ENCODE measurements at places on chromosomes 12 and 14.

DNA sequence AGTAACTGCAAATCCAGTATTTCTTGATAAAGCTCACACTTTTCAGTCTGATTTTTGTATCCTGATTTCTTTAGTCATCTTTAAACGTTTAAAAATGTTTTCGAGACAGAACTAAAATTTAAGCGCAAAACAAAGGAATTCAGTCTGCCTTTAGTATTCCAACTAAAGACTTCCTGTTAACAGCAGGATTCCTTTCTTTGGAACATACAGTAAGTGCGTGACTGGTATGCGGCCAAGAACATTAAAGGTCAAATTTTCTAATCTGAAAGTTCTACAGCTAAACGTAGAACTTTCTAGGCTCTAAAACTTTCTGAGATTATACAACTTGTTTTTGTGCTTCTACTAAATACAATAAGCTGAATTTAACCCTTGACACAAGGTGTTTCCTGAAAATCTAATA lies 9.9 kb downstream of the SAV1 start:
- no peaks in the 10 kb centered on the region for H3K27me3 ChIP-seq
- H3K27ac ChIP-seq = no peak overlapping the region
- H3K4me3 ChIP-seq = peak overlapping the region; percentile 8

GRCh38 chr14:56810147-56810719 lies at the start of gene OTX2:
Gene OTX2 (minus strand): TSS chr14:56810479. CDS start chr14:56805456, 5,023 bp downstream.
- H3K4me1 ChIP-seq = peaks cover 26% of the 10 kb centered on the region
- H3K27ac ChIP-seq = no peak within 1 kb of the TSS
- no peak for DNase-seq
- peaks cover 23% of the 10 kb centered on the region for H3K27me3 ChIP-seq
- H3K4me3 ChIP-seq = no peak within 1 kb of the TSS
- no peaks in the 10 kb centered on the region for H3K36me3 ChIP-seq

GRCh38 chr14:101711041-101711856 lies 50.3 kb upstream of the PPP2R5C start:
- no peaks in the 10 kb centered on the region for H3K27me3 ChIP-seq
- H3K4me3 ChIP-seq = no peak overlapping the region
- DNase-seq = no peak
- peaks cover 17% of the 10 kb centered on the region for H3K4me1 ChIP-seq
- H3K36me3 ChIP-seq = no peaks in the 10 kb centered on the region

DNA sequence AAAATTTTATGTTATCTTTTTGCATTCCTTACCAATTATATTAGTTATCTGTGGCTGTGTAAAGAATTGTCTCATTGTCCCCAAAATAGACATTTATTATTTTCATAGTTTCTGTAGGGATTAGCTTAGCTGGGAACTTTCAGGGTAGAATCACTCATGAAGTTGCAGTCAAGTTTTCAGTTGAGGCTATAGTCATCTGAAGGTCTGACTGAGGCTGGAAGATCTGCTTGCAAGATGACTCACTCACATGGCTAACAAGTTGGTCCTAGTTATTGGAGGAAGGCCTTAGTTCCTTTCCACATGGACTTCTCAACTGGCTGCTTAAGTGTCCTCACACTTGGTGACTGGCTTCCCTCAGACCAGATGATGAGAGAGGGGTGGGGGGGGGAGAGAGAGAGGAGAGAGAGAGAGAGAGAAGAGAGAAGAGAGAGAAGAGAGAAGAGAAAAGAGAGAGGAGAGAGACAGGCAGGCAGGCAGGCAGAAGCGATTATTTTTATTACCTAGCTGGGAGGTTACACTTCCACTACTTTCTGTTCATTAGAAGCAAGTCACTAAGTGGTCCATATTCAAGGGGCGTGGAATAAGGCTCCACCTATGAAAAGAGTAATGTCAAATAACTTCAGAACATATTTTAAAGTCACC lies 6.4 kb downstream of the AP5M1 start:
- H3K27ac ChIP-seq = no peak overlapping the region
- no peaks in the 10 kb centered on the region for H3K27me3 ChIP-seq
- DNase-seq = no peak
- H3K36me3 ChIP-seq = peaks cover 2% of the 10 kb centered on the region
- H3K4me3 ChIP-seq = no peak overlapping the region
- H3K4me1 ChIP-seq = peaks cover 16% of the 10 kb centered on the region

- H3K27me3 ChIP-seq = no peaks in the 10 kb centered on the region
- DNase-seq = no peak
- H3K36me3 ChIP-seq = no peaks in the 10 kb centered on the region
- no peak overlapping the region for H3K4me3 ChIP-seq
- H3K27ac ChIP-seq = no peak overlapping the region
- no peaks in the 10 kb centered on the region for H3K4me1 ChIP-seq
These were observed 12.0 kb downstream of the DEPDC4 start for GRCh38 chr12:100254876-100255275.

- no peak overlapping the region for H3K4me3 ChIP-seq
- no peaks in the 10 kb centered on the region for H3K27me3 ChIP-seq
- H3K4me1 ChIP-seq = no peaks in the 10 kb centered on the region
These were observed 39.7 kb downstream of the TTC8 start for GRCh38 chr14:88864198-88864597.

DNA sequence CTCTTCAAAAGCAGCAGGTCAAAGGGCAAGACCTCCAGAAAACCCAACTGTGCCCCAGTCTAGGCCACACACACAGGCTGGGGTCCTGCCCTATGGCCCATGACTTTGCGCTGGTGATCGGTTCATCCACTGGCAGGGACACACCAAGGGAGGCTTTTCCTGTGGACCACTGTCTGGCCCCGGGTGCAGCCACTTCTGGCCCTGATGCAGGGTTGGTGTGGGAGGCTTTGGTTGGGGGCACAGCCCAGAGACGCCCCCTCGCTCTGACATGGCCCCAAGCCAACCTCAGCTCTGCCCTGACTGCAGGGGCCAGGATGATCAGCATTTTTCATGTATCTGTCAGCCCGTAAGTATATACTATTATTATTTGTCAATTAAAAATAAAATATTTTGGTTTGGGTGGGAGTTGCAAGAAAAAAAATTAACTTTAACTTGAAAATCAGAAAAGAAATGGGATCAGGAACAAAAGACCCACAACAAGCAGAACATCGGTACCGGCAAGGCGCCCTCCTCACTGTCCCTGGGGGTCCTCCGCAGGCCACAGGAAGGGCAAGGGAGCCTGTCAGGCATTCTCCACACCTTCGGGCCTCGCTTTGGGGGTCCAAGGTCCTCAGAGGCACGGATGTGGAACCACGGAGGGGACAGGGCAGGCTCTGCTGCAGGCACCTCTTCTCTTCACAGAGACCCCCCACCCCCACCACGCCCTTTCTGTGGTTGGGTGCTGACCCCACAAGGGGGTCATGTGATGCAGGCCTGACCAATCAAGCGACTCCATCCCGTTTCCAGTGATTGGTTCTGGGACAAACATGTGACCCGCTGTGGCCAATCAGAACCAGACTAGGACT lies 181.5 kb upstream of the SFSWAP start:
- no peak for DNase-seq
- H3K36me3 ChIP-seq = no peaks in the 10 kb centered on the region
- no peak overlapping the region for H3K27ac ChIP-seq
- H3K27me3 ChIP-seq = no peaks in the 10 kb centered on the region

DNA sequence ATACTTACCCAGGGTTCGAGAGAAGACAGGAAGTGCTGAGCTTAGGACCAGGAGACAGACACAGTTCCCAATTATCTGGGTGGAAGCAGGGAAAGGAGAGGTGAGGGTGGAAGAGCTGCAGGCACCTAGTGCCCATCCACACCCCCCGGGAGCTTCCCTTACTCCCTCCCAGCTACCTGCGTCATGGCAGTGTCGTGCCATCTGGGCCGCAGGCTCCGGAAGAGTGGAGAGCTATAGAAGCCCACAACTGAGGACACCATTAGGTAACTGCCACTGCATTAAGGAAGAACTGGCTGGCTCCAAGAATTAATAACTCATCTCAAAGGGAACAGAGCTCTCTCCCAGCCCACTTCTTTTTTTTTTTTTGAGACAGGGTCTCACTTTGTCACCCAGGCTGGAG lies 5.8 kb upstream of the DHH start:
- no peak overlapping the region for H3K4me3 ChIP-seq
- H3K36me3 ChIP-seq = peaks cover 81% of the 10 kb centered on the region
- H3K27me3 ChIP-seq = no peaks in the 10 kb centered on the region
- no peak overlapping the region for H3K27ac ChIP-seq

DNA sequence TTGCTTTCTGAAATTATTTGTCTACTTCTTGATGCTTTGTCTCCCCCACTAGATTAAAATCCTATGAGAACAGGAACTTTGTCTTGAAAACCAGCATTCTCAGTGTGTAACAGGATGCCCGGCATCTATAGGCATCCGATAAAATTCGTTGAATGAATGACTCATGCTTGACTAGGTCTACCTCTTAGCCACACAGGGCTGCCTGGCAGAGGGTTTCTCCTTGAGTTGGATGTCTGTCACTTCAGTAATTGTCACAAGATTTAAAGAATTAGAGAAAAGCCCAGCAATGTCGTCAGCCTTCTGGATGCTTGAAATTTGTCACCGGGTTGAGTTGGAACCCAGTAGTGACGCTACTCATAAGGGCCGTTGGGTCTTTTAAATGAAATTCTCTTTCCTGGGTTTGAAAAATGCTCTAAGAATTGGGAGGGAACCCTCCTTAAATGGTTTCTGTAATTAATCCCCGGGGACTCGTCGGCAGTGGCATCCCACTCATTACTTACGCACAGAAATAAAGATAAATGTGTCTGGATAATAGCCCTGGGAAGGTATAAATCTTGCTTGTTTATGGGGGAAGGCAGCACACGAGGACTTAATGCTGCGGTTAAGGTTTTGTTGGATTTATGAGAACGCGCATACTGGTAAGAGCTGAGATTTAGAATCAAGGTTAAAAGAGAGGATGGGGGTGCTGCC lies 194.1 kb downstream of the AACS start:
- no peak overlapping the region for H3K27ac ChIP-seq

GRCh38 chr12:8087666-8088065 lies 5.6 kb downstream of the NECAP1 start:
- no peaks in the 10 kb centered on the region for H3K27me3 ChIP-seq
- H3K27ac ChIP-seq = no peak overlapping the region
- H3K4me1 ChIP-seq = peaks cover 33% of the 10 kb centered on the region
- peaks cover 19% of the 10 kb centered on the region for H3K36me3 ChIP-seq

Data from upper lobe of left lung (tissue), 6 donors.